ENCODE measurements at places on chromosomes 1 and 21.

- no peak for DNase-seq
These were observed 8.4 kb upstream of the BGLAP start for GRCh38 chr1:156233426-156234127.

DNA sequence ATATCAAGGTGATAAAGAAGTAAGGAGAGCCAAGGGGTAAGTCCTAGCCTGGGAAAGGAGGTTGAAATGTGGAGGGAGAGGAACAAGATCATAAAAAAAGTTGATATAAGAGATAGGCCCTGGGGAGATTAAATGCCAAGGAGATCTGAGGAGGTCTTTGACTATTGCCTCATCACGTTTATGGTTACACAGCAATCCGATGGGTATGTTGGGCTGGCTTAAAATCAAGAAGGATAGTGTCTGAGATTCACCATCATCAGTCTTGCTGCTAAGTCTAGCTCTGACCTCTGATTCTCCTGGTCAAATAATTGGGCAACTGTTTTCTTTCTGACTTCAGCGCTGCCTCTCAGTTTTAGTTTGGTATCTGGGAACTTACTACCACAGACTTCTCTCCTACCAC is 416.3 kb downstream of the GPATCH2 start:
- DNase-seq, result no peak

- DNase-seq, result no peak
These were observed 6.3 kb downstream of the MRAP start for GRCh38 chr21:32304998-32305397.

GRCh38 chr1:94526152-94526980 is 15.2 kb downstream of the F3 start:
- DNase-seq, result no peak

GRCh38 chr1:114130846-114131525 is 22.7 kb downstream of the SYT6 start:
- DNase-seq, result no peak

DNA sequence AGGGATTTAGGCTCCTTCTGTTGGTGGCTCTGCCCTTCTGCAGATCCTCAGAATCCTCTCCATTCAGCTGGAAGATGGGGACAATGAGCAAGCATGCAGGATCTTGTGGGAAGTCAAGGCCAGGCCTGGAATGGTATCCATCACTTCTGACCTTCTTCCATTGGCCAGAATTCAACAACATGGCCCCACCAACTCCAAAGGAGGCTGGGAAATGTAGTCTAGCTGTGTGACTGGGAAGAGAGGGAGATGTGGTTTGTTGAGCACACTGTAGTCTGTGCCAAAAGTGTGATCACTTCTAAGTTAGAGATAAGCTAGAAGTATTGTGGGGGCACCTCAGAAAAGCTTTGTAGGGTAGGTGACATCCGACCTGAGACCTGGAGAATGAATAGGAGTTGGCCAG is 60.4 kb upstream of the WNT4 start:
- no peak for DNase-seq

DNA sequence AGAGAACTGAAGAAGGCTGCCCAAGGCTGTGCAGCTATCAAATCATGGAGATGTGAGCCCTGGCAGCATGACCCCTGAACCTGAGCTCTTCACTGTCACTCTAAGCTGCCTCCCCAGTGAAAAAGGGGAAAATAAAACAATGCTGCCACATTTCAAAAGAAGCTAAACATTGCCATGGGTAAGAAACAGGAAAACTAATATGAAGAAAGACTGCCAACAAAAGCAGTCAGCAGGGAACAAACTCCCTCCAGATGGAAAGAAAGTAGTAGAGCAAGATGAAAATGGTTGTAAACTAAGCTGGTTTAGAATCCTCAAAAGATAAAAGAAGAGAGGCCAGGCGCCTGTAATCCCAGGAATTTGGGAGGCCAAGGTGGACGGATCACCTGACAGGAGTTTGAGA is 36.2 kb upstream of the CSF1 start:
- DNase-seq, result no peak

DNA sequence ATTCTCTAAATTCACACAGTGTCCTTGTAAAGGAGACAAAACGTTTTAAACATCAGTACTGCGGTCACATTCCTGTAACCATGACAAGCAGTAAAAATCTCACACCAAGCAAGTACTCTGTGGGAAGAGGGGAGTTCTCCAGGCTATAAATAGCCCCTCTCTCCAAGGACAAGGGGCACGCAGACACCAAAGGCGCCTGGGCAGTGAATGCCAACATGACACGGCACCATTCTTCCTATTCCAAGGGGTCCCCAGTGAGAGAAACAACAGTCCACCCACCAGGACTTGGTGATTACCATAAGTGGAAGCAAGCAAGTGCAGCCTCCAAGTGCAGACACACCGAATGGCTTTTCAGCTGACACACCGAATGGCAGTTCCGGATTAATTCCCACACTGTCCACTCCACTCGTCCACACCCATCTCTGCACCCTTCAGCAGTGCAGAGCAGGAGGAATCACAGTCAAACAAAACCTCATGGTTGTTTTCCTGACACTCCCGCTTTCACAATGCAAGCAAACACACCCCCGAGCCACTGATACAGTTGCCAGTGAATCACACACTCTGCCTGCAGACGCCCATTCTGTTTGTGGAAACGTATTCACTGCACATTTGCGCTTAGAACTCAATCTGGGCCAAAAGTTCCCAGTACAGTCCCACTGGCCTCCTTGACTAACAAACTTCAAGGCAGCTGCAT is 1.8 kb downstream of the PTTG1IP start:
- DNase-seq, result no peak

GRCh38 chr1:87279966-87280535 is 48.6 kb upstream of the LMO4 start:
- no peak for DNase-seq

GRCh38 chr1:101323535-101323934 is 86.7 kb downstream of the S1PR1 start:
- DNase-seq, result no peak

DNA sequence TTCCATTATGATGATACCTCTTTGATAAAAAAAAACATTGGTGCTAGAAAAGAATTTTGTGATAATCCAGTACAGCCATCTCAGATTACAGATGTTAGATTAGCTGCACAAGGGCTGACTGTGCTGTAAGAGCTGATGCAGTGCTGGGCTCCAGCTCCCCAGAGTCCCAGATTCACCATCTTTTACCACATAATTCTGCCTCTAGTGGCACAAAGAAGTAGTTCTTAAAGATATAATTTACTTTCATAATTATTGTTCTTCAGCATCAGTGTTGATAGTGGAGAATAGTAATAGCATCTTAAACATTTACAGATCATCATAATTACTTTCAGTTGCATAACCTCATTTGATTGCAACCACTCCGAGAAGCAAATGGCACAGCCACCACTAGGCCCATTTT is 262.1 kb downstream of the BRINP2 start:
- DNase-seq, result no peak

- DNase-seq, result no peak
These were observed 328.3 kb upstream of the ADGRL2 start for GRCh38 chr1:81472387-81472786.

- no peak for DNase-seq
These were observed 32.9 kb downstream of the GRHL3 start for GRCh38 chr1:24351918-24352627.

DNA sequence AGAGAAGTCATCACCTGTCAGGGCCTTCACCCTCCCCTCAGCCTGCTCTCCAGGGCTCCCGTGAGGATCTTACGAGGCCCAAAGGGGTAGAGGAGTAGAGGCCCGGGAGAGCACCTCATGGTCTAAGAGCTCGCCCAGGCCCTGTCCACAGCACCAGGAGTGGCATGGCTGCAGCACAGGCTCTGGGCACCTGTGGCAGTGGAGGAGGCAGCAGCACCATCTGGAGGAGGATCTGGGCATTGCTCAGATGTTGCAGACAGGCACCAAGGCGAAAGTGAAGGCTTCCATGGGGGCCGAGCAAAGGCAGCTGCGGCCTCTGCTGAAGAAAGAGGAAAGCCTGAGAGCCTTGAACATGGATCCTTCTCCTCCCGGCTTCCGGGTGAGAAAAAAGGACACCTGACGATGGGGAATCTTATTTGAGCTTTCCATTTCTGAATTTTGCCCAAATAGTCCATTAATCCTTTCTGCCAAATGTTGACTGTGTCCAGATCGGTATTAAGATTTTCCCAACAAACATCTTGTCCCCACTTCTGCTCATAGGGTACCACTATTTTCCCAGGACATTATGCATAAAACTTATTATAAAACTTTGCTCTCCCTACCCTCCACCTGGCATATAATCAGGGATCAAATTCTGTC is 604.7 kb downstream of the PTPRC start:
- DNase-seq, result peak; percentile 37

DNA sequence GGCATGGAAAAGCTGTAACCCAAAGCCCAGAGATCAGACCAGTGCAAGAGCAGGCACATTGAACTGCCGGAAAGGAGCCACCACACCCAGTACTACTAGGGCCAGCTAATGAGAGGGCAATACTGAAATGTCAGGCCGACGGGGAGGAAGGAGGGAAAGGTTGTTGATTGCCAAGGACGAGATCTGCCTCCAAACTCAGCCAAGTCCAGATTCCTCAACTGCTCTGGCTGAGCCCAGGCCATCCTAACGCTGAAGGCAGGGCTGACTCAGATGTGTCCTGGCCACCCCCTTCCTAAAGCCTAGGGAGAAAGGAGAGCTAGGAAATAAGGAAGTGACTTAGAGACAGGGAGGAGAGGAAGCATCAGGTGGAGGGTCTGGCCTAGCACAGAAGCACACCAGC is 42.1 kb upstream of the IPO9 start:
- DNase-seq, result no peak

GRCh38 chr1:60265560-60266535 is 192.3 kb upstream of the C1orf87 start:
- DNase-seq, result no peak

GRCh38 chr1:54332781-54333585 is 73.2 kb downstream of the SSBP3 start:
- DNase-seq, result no peak

GRCh38 chr1:157137408-157138219 is 581 bp downstream of the ETV3 start:
- no peak for DNase-seq

DNA sequence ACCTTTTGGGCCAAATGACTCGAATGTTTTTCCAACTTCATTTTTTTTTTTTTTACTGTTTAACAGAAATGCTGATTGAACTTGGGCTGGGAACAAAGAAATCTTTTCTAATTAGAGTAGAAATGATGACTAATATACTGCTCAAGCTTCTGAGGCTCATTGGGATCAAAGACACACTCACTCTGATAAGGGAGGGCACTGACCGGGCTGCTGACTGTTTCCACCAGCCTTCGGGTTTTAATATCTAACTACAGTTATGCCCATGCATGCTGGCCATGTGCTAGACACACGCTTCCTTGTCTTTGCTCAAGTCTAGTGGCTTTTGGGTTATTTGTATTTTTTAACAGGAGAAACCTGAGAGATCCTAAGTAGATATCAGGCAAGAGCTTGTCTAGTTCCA is 16.8 kb downstream of the ZBTB18 start:
- DNase-seq, result no peak

GRCh38 chr1:2347896-2348295 is 43.5 kb downstream of the MORN1 start:
- no peak for DNase-seq

DNA sequence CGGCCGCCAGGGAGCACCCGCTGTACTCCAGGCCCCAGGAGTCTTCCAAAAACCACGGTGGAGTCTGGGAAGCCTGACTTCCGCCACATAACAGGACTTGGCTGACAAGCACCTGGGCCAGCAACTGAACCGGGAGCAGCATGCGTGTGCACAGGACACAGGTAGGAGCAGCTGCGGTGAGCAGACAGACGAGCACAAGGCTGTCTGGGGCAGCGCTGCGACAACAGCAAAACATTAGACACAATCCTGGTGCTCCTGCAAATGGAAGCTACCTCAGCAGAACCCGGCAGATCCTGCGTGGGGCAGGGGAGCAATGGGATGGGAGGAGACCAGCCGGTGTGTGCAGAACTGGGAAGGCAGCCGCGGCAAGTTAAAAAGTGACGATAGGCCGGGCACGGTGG is 80.4 kb downstream of the NPHP4 start:
- no peak for DNase-seq

DNA sequence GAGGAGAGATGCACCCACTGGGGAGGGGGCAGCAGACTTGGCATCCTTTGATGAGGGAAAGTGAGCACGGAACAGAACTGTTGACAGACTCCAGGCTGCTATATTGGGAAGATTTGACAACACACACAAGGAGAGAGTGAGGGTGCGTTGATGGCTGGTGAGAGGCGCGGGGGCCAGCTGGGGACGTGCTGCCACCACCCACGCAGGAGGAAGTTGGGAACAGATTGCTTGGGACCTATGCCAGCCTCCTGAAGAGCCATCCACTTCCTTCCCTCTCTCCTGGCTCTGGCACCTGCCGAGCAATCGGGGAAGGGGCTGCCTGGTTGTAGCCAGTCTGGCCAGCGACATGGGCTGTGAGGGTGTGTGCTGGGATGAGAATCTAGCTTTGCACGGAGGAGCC is 223.7 kb upstream of the CSF3R start:
- no peak for DNase-seq

DNA sequence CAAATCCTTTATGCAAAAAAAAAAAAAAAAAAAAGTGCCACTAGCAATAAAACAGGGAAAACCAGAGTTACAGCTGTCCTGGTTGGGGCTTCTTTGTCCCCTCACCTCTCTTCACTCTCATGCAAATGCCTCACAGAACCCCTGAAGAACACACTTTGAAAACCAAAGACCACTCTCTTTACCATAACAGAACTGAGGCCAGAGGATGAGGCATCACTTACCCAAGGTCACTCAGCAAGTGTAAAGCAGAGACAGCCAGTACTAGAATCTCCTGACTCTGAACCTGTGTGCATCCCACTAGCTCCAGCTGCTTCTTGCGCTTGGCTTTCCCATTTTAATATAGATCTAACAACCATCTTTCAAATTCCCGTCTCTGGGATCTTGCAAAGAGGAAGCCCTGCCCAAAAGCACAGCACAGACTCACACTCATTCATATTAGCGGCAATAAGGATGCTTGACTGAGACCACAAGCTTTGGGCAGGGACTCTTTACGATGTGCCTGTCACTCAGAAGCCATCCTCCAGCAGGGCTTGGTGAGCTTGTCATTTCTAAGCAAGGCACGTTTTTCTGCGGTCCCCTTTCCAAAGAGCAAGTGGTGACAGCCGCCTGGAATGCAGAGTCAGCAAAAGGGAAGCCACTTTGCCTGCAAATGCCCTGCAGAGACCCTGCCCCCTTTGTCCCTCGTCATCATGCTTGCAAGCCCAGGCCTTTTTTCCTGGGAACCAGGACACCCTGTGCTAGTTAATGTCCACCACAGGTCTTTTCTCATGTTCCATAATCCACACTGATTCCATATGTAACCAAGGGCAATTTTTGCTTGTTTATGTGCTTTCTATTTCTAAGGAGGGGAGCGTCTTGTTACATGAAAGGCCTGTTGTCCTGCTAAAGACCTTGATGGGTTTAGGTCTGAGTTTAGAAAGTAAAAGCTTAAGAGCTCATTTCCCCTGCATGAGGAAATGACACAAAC is 76.5 kb upstream of the NFIA start:
- DNase-seq, result no peak

DNA sequence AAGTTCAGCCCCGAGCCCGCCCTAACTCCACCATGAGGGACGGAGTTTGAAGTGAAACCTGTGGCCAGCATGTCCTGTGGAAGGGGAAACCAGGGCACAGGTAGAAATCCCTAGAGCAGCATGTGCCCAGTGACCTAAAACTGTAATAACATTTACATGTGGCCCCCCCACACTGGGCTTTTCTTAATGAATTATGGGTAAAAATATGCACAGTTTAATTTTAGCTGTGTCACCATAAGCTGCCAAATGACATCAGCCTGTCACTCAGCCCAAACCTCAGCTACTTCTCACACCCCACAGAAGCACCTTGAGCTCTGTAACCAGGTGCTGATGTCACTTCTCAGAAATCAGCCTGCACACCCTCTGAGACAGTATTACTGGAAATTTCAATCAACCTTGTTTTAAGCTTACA is 50.0 kb upstream of the SLC19A1 start:
- peak; percentile 65 for DNase-seq
